ENCODE measurements at places on chromosomes 16 and 17.

DNA sequence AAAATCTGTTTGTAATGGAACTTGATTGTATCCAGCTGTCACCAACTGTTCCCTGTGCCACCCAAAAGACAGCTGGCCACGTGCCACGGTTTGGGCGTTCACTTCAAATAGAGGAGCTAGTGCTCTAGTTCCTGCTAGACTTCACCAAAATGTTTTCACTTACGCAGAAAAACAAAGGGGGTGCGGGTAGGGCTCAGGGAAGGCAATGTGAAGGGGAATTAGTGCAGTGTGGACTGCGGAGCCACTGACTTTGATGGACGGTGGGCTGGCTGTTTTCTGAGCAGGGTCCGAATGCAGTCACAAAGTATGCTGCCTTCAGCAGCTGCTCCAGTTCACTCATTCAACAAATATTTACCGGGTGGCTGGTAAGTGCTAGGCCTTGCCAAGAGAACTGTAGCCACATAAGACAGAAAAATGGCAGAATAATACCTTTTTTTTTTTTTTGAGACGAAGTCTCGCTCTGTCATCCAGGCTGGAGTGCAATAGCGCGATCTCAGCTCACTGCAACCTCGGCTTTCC is 7.6 kb upstream of the CYTH1 start:
- no peak for DNase-seq

DNA sequence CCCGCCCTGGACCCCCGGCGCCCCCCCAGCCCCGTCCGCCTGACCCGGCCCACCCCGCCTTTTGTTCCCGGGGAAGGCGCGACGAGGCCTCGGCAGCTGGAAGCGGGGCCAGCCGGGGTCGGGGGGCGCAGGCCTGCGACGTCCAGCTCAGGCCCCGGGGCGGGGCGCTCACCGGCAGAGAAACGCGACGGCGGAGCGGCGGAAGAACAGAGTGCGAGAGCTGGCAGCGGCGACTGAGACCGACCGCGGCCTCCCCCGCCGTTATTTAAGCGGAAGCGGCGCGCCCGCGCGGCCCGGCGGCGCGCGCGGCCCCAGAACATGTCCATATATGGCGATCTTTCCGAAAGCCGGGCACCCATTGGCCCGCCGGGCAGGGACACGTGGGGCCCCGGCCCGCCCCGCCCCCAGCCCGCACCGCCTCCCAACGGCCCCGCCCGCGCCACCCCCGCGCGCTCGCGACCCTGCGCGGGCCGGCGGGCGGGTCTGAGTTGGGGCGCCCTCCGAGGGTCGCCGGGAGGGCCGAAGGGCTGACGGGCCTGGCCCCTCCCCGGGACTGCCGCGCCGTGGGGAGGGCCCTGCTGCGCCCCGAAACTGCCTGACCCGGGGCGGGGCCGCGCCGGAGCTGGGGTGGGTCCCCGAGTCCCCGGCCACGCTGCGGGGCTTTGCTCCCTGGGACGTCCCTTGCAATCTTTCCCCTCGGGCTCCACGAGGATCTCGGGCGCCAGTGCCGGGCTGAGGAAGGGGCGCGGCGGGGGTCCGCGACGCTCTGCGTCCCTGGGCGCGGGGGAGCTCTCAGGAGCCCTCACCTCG is at the start of gene ACTG1:
Gene ACTG1 (minus strand): TSS at position 238 of the 810 bp plus-strand sequence. CDS start 445 bp downstream, outside the sequence.
- DNase-seq = peak; percentile 88

DNA sequence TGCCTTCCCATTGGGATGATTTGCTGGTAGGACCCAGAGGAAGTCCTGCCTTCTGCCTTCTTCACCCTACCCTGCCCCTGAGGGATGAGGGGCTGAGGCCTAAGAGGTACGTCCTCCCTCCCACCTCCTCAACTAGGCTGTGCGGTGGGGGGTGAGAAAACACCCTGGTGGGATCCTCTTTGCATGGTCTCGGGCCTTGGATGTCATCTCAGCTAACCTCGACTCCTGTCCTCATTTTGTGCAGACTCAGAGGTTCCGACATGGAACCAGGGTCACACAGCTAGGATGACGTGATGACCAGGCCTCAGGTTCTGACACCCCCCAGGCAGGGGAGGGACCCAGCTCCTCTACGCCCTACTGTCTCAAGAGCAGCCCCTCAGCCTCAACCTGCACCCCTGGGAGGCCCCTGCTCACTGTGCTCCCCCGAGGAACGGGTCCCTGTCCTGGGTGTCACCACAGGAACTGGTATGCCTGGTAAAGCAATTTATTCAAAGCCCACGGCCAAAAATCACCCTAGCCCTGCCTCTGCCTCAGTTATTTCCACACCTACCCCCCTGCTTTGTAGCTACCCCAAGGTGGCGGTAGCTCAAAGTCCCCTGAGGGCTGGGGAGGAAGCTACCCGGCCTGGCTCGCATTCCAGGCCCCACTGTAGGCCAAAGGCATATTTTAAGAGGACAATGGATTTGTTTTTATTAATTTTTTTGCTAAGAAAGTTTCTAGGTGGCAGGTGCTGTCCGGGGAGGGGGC is 17.5 kb downstream of the UNC13D start:
- no peak for DNase-seq

DNA sequence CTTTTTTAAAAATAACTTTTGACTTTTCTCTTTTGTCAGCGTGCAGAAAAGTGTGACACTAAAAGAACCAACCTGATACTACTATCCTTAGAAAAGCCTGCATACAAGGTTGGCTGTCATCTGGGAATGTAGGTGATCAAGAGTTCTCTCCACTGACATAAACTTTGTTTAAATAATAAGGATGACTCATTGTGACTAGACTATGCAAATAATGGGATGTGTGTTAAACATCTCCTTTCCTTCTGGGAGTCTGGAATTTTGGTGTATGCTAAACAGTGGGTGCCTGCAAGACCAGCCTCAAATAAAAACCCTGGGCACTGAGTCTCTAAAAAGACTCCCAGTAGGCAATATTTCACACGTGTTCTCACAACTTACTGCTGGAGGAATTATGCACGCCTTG is 373.4 kb downstream of the CNTNAP4 start:
- no peak for DNase-seq

DNA sequence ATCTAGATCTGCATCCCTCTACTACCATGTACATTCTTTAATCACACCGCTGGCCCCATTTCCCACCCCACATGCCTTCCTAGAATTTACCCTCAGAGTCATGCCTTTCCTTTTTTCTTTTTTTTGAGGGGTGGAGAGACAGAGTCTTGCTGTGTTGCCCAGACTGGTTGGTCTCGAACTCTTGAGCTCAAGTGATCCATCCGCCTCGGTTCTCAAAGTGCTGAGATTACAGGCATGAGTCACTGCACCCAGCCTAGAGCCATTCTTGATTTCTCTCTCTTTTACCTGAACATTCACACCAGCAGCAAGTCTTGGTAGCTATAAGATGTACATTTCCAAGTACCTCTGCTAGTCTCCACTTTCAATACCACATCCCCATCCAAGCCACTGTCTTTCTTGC is 2.1 kb downstream of the PAGR1 start:
- no peak for DNase-seq

DNA sequence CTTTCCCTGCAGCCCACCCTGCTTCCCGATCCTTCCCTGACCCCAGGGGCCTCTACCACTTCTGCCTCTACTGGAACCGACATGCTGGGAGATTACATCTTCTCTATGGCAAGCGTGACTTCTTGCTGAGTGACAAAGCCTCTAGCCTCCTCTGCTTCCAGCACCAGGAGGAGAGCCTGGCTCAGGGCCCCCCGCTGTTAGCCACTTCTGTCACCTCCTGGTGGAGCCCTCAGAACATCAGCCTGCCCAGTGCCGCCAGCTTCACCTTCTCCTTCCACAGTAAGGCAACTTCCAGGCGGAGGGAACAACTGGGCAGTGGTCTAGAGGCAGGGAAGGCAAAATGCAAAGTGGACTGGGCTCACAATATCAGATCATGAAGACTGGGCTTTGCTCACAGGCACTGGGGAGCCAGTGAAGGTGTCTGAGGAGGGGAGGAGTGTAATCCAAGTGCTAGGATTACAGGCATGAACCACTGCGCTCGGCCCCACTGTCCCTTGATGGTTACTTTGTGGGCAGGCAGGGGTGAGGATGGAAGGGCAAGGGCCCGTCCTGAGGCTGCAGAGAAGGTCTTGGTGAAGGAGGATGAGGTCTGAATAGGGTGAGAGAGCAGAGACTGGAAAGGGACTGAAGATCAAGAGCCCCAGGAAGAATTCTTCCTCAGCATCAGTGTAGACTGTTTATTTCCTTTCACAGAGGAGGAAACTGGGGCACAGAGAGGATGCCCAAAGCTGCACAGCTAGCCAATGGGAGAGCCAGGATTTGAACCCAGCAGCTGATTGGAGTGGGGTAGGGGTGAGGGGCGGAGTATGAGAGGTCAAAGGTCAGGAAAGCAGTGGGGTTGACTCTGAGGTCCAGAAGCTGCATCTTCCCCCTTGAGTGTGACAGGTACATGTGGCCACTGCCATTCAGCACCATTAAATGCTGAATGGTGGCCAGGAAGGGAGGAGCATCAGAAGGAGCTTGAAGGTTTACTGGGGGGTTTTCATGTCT is 16.5 kb upstream of the ADGRG3 start:
- DNase-seq = no peak

All from NCI-H1436 treated with DMSO at 0.1 percent for 48 hours (cell line).